Stimulated activated CD4-positive, alpha-beta T cell treated with anti-CD3 and anti-CD28 coated beads, TNF-alpha, amount 100 ng/mL, for 1 hour (primary cell): ENCODE measurements at places on chromosomes 12 and 14.

DNA sequence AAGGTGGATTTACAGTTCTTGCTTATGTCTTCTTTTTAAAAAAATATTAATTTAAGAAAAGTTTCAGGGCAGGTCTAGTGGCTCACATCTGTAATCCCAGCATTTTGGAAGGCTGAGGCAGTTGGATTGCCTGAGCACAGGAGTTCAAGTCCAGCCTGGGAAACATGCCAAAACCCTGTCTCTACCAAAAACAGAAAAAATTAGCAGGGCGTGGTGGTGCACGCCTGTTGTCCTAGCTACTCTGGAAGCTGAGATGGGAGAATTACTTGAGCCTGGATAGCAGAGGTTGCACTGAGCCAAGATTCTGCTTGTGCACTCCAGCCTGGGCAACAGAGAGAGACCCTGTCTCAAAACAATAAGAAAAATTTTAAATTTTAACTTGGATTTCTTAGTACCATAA lies 5.4 kb upstream of the TAS2R46 start:
- DNase-seq: no peak

- no peak for DNase-seq
Observed at GRCh38 chr12:66409195-66409871, 107.0 kb downstream of the HELB start.

DNA sequence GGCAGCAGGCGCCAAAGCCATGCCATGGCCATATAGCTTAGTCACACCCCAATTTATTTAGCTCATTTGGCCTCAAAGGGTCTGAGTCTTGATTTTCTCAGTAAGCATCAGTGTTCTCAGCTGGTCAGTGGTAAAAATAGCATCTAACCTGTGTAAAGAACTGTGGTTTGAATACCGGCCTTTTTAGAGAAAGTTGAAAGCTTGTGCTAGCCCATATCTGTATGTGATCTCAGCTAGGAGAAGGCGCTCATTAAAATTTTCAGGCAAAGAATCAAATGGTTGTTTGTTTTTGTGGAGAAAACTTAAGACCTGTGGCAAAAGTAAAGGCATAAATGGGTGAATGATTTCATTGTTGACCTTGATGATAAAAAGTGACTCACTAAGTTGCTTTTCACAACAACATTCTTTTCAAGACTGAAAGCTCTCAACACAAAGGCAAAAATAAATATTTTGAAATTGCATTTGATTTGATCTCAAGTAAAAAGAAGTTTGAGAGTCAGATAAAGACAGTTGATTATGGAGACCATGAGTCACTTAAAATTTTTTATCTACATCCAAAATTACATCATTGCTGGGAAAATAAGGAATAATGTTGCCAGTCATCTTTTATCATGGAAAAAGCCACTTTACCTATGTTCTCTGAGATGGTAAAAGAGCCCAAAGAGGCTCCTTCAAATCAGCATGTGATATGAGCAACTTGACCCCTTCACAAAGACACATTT lies 128.5 kb upstream of the RGS6 start:
- no peak for DNase-seq

DNA sequence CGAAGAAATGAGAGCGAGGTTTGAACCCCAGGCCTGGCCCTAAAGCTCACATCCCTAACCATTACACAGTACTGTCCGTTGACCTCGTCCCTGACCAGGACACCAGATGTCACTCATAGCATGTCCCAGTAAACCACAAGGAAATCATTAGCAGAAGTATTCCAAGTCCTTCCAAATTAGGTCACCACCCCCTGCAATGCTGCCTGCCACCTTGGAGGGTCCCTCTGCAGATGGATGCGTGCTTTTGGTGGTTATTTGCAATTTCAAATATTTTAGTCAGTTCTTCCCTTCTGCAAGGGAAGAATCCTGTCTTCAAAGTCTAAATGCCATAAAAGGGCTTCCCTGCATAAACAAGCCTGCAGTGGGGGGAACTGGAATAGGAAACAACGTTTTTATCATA lies 71.3 kb downstream of the CLMN start:
- no peak for DNase-seq

GRCh38 chr12:94012071-94012470 lies 136.3 kb upstream of the PLXNC1 start:
- DNase-seq: no peak

GRCh38 chr12:71410844-71411243 lies 28.8 kb upstream of the LGR5 start:
- no peak for DNase-seq

DNA sequence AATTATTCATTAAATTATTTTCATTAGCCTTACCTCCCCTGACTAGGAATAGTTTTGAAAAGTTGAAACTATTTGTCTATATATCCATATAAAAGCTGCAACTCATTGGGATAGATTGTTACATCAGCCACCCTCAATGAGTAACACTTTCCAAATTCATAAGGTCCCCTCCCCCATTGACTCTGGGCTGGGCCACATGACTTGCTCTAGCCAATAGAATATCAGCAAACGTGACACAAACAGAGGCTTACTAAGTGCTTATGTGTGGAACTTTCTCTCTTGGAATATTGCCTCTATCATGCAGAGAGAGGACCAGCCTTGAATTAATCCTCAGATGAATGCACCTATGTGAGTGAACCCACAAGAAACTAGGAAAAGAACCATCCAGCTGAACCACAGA lies 213.7 kb downstream of the CCDC59 start:
- DNase-seq: no peak

DNA sequence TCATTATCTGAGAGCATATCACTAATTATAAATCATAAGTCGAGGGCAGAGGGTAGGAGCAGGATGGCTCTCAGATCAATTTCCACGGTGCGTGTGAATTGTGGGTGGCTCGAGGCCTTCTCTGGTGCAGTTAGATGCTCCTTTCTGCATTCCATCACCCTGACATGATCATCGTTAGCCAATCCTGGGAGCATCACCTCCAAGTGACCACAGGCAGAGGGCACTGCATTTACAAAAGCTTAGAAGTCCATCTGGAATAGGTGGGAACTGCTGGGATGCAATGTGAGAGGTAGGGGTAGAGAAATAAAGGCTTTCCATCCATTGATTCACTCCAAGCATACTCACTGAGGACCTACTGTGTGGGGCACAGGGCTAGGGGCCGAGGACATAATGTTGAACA lies 538.2 kb upstream of the TBX3 start:
- no peak for DNase-seq

DNA sequence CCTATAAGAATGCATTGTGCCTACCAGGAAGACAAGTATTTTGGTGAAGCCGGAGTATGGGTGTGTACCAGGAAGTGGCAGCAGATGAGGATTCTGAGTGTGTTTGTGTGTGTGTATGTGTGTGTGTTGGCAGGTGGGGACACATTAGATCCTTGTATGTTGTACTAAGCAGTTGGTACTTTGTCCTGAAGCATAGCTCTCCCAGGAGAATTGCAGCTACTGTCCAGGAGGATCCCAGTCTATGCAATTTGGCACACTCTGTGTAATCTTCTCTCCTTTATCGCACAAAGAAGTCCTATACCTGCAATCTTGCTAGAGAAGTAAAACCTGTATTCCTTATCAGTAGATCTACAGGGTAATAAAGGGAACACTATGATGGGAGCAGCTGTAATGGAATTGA lies 276.5 kb downstream of the PAWR start:
- DNase-seq: no peak

GRCh38 chr12:66678338-66679275 lies at the start of gene GRIP1:
Gene GRIP1 (minus strand): TSS chr12:66679076. CDS start chr12:66678904, 172 bp downstream.
- no peak for DNase-seq

DNA sequence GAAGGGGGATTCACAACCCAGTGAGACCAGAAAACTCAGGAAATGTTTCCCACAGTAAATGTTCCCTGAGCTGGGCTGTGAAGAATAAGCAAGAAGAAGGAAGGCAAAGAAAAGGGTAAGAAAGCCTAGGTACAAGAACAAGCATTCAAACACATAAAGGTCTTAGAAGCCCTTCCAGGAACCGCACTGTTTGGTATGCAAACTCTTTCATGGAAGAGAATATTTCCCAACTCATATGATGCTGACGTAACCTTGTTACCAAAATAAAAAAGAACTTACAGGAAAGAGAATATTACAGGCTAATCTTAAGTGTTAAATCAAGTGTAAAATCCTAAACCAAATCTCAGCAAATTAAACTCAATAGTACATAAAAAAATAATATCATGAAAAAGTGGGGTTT lies 23.6 kb downstream of the MED6 start:
- no peak for DNase-seq

- DNase-seq: no peak
Observed at GRCh38 chr14:37138898-37139297, 33.5 kb downstream of the SLC25A21 start.

GRCh38 chr12:58925111-58925611 lies 4.9 kb upstream of the LRIG3 start:
- no peak for DNase-seq

GRCh38 chr12:112496496-112496895 lies 77.7 kb downstream of the PTPN11 start:
- DNase-seq: no peak

DNA sequence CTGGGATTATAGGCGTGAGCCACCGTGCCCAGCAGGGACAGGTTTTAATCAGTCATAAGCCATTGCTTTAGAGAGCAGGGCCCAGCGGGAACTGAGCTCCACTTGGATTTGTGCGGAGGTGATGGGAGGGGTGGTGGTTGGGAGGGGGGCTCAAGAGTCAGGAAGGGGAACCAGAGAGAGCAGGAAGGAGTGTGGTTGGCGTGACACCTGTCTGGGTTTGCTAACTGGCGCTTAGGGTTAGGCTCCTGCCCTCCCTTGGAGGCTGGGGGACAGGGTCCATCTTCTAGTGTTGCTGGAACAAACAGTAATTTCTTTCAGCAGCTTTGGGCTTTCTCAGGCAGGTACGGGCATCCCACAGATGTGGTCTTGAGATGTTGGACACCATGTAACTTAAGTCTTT lies 7.5 kb upstream of the ALDH2 start:
- DNase-seq: no peak

DNA sequence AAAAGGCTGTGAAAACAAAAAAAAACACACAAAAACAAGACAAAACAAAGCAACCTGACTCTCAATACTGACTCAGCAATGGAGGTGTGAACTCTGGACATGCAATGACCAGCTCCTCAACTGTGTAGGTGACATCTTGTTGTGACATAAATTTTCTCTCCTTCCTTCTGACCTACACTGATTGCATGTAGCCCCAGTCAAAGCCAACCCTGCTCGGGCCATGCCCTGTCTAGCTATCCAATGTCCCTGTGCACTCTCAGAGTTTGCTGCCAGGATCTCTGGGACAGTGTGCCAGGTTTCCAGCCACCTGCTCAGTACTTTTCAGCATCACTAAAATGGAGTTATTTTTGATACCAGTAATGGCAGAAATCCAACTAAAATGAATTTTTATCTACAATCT lies 18.9 kb upstream of the CRACR2A start:
- no peak for DNase-seq

DNA sequence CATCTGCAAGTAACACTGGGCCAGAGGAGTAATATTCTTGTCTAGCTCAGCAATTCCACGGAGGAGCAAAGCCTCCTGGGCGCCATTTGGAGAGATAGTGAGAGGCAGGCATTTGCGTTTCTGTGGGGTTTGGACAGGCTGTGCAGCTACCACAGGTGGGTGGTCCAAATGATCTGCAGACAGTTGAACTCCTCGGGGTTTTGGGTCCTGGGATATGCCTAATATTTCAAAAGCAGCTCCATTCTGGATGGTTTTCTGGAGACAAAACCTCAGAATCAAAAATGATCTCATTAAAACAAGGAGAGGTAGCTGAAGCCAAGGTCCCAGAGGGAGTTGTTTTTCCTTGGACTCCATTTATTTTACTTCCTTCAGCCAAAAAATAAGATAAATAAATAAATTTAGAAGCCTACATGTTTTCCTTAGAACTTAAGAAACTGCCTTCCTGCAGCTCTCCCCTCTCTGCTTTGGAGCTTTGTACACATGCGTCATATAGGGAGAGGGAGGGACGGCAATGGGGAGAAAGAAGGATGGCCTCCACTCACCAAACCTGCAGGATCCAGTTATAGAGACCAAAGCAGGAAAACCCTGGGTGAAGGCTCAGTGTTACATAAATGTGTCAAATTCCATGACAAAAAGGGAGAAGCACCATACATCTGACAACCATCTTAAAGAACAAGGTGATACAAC lies 227.3 kb upstream of the DAAM1 start:
- DNase-seq: no peak

DNA sequence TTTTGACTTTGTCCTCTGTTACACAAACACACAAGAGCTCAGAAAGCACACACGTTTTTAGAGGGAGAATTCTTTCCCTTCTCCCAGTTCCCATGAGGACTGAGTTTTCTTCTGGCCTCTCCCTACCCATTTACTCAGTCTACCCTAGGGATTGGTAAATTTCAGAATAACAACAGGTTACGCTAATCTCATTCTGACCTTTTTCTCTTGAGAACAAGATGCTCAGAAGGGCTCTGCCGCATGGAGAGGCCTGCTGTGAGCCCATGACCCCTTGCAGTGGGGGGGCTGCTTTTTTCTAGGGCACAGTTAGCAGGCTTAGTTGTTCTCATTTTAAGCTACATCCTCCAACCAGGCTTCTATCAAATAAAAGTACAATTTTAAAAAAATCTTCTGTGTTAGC lies 69.5 kb downstream of the GPR135 start:
- DNase-seq: no peak

- DNase-seq: no peak
Observed at GRCh38 chr12:63440048-63440447, 228.2 kb downstream of the DPY19L2 start.

DNA sequence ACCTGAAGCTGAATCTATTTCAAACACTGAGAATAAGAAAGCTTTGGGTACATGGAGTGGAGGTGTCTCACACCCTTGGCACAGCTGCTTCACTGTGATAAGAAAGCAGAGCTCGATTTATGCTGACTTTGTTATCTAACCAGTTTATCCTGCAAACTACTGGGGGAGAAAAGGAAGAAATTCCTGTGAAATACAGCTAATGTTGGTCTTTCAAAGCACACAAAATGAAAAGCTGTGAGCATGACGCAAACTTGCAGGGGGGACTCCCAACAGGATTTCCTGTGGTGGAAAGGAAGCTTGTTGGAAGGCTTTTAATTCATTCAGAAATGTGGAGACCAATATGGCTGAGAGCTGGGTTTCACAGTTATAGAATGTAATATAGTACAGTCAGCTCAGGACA lies 53.4 kb downstream of the SRGAP1 start:
- DNase-seq: no peak

GRCh38 chr14:96117101-96117897 lies 78.1 kb downstream of the C14orf132 start:
- DNase-seq: no peak

- no peak for DNase-seq
Observed at GRCh38 chr12:105100998-105101397, 6.5 kb upstream of the WASHC4 start.

- no peak for DNase-seq
Observed at GRCh38 chr12:64528616-64529015, 76.7 kb downstream of the TBK1 start.
